AG09319 (cell line): ENCODE measurements at places on chromosomes 11 and 22.

GRCh38 chr11:18618342-18619025, 15.7 kb downstream of the SPTY2D1 start:
- no peak for DNase-seq

DNA sequence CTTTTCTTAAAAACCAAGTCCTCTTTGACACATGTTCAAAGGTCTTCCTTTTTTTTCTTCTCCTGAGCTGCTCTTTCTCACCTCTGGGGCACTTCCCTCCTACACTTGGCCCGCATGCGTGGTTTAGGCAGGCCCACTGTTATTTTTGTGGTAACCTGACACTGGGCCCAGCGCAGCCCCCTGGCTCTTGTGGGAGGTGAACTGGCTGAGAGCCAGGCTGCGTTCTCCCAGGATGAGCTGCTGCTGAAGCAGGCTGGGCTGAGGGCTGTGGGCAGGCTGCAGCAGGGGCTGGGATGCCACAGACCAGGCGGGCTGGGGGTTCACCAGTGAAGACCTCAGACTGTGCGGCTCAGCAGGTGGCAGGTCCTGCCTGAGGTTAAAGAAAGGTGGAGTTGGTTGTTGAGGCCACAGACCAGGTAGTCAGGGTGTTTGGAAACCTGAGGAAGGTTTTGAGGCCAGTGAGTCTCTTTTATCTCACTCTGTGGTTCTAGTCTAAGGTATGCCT, 72.4 kb downstream of the TEAD1 start:
- peak; percentile 43 for DNase-seq

DNA sequence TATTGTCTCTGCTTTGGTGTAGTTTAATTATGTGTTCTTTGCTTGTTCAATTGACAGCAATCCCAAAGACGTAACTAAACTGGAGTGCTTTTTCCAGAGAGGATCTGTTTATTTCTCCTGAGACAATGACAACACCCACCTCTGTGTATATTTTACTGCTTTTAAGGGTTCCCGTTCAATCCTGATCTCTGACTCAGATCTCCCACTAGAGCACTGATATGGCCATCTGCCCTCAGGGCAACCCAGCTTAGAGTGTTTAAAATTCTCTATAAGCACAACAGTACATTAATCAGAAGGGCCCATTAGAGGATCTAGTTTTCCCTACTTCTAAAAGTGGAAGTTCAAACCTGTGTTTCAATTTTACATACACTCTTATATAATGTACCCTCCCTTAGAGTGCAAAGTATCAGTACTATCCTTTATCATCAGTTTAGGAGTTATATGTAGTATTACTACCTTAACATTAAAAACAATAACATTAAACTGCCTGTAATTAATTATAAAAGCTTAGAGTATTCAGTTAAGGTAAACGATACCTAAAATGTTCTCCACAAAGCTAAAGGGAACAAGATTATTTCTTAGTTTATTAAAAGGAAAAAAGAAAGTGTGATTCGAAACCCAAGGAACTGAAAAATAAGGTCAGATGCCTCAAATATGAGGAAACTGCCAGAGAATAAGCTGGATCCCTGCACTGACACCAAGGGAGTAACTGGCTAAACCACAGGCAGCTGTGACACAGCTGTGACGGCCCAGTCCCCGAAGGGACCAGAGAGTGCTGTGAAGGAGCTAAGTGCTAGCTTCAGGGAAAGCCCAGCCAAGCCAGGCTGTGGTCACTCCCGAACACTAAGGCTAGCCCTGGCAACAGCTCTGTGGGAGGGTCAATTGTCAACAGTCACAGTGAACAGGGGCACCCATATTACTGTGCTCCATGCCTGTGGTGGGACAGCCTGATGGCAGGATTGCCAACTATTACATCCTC, 15.2 kb downstream of the UFD1 start:
- no peak for DNase-seq

GRCh38 chr11:117010808-117011540, 87.3 kb downstream of the SIK3 start:
- DNase-seq, result no peak

DNA sequence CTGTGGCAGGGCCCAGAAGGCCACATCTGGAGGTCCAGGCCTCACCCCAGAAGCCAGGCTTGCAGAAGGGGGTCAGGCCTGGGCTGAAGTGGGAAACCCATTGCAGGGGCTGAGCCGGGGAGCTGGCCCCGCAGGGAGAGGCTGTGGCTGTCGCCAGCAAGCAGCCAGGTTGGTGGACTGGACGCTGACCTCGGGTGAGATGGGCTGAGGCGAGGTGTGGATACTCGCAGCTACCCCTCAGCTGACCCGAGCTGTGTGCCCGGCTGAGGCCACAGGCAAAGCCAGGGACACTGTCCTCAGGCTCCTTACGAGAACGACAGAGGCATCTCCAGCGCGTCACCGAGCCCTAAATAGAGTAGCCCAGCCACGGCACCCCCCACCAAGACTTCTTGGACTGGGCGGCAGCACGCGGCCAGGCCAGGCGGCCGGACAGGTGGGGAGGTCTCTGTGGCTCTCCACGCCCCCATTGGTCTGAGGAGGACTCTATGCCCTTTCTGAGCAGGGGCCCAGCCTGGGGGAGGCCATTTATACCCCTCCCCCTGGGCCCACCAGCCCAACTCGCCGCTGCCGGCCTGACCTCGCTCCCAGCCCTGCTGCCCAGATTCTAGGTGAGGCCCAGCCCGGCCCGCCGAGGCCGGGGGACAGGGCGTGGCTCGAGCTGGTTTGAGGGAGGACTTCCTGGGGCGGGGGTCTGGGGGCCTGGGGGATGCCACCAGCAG, at the start of gene TNNI2:
Gene TNNI2, plus strand, starts transcription at position 556 of the 719 bp plus-strand sequence. CDS start 716 bp downstream, outside the sequence.
- no peak for DNase-seq

- DNase-seq, result no peak
Observed at GRCh38 chr11:61684870-61685616, 4.9 kb downstream of the DAGLA start.

- DNase-seq, result no peak
Observed at GRCh38 chr11:93668171-93668570, 6.7 kb downstream of the CEP295 start.

DNA sequence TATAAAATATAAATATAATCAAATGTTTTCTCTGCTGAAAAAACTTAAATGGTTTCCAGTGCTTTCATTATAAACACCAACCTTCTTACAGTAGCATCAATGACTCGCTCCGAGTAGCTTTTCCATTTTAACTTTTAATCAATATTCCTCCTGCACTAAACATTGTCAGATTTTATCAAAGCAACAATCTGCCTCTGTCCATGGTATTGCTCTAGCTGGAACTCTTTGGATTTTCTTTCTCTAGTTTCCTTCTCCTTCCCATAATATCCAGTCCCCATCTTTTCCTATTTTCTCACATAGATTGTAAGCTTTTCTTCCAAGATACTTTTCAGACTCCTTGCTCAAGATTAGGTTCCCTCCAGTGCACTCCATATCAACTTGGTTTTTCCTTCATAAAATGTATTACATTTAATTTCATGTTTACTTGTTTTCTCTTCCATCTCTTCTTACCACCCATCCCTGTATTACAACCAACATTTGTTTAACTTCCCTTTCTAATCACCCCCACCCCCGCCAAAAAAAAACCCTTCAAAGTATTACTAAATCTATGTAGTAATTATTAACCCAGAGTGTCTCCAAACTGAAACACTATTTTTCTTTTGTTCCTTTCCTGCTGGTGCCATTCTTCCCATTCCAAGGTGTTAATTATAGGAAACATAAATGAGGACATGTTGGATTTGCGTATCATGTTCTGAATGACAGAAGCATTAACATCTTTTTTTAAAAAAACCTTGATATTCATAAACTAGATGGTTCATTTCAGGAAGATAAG, 716.5 kb downstream of the NELL1 start:
- DNase-seq, result no peak

- DNase-seq, result no peak
Observed at GRCh38 chr11:93567401-93567895, 24.3 kb upstream of the SMCO4 start.

DNA sequence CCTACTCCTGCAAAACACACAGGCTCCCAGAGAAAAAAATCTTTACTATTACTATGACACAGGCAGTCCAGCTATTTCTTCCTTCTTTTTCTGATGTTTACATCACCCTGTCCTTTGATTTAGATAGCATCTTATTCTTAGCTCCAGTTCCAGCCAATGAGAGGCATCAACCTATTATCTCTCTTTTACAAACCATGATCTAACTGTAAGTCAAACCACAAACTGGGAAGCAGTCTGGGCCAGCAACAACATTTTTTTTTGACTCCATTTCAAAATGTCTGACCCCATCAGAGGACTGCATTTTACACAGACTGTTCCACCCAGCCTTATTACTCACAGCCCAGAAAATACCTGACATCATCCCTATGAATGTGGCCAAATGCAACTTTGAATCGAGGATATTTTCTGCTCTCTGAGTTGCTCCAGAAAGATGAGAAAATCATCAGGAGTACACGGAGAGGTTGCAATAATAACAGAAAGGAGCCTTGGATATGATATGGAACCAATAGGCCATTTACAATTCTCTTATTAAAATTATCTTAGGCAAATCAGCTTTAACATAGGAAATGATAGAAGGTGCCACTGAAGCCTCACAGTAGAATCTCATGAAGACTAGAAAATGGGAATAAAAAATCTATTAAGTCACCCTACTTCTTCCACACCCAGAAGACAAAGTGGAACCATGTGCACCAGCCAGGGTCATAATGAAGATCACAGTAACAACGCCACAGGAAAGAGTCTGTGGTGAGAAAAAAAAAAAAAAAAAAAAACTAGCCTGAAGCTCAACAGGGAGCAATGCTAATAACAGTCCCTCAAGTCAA, 21.2 kb downstream of the TBRG1 start:
- DNase-seq, result peak; percentile 54

DNA sequence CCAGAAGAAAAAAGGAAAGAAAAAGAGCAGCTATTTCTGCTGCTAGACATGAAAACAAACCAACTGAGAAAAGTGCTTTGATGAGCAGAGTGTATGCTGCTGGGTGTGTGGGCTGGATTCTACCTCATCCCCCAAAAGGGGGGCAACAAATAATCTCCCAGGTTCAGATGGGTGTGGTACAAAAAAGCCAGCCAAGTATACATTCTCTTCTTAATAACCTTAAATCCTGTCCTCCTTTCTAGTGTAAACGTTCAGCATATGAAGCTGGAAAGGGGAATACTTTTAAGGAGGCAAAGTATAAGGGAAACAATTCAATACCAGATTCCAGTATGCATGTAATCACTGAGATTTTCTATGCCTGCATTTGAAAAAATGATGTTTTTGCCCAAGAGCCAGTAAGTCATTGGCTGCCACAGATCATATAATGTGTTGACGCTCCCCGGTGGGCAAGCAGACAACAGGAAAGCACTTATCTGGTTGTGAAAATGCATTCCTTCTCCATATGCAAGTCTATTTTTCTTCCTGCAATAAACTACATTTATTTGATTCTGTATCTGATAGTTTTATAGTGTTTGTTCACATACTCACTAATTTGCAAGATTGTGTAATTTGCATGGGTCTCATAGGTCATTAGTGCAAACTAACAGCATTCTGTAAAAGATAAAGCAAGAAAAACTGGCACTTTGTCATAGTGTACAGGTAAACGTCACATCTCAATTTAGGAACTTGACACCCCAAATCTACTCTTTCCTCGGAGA, 201.1 kb downstream of the CADM1 start:
- DNase-seq, result no peak

- no peak for DNase-seq
Observed at GRCh38 chr11:92272651-92273050, 48.0 kb downstream of the FAT3 start.
